NCI-H1417 treated with DMSO at 0.1 percent for 48 hours (cell line): ENCODE measurements at places on chromosomes 5 and 9.
A peak's percentile ranks its signal among the peaks of the same experiment; 100 is the strongest.

DNA sequence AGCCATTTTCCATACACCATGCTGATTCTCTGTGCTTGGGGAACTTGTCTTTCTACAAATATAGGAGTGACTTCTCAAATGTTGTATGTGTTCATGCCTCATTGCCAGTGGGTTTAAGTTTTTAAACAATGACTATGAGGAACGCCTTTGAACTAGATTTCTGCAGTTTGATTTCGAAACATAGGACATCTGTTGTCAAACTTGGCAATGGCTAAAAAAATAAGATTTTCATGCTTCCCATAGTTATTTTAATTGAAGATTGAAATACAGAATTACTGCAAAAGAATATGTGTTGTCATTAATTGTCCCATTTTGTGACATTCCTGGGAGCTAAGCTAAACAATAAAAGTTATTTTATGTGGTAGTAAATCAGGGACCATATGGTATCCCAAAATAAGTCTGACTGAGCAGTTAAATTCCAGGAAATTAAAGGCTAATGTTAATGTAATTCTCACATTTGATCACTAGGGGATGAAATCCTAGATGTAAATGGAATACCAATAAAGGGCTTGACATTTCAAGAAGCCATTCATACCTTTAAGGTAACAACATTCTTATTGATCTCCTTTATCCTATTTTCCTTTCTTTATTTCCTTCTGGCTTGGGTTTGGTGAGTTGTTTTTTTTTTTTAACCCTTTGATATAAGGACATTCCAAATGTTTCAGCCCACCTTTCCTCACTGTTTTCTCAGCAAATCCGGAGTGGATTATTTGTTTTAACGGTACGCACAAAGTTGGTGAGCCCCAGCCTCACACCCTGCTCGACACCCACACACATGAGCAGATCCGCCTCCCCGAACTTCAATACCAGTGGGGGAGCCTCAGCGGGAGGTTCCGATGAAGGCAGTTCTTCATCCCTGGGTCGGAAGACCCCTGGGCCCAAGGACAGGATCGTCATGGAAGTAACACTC lies 116.7 kb downstream of the GOLPH3 start:
- no peak for DNase-seq

DNA sequence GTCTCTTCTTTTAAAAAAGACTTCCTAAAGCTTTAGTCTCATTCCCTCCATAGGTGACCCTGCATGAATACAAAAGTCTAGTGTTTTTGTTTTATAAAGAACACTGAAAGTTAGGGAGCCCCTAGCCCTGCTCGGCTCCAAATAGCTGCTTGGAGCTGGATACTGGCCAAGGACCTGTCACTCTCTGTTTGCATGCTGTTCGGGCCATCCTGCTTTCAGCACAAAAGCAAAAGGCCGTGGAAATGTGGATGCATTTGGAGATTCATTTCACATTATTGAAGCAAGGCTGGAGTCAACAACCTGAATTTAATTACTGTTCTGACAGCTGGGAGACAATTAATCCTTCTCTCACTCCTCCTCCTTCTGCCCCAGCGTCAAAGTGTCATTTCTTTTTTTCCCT lies 151.7 kb upstream of the NMUR2 start:
- DNase-seq: no peak

DNA sequence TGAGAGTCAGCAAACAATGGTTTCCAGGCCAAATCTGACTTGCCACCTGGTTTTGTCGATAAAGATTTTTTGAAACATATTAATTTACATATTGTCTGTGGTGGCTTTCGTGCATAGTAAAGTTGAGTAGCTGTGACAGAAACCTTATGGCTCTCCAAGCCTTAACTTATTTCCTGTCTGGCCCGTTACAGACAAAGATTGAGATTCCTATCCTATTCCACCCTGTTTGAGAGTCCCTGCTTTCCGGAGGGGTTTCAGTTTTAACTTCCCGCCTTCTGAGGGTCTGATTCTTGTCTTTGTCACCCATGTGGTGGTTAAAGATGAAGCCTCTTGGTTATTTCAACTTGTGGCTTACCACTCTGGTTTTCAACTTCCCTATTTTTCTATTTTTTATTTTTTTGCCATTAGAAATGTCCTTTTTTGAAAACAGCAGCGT lies 11.4 kb downstream of the OTULIN start:
- no peak for DNase-seq

DNA sequence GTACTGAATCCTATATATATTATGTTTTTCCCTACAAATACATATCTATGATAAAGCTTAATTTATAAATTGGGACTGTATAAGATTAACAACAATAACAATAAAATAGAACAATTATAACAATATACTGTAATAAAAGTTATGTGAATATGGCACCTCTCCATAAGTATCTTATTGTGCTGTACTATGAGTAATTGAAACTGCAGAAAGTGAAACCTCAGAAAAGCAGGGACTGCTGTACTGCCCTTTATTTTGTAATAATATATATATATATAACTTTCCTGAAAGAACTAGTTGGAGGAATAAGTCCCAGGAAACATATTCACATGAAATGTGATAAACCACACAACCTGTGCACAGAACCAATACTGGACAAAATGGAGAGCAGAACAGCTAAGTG lies 77.3 kb downstream of the PAM start:
- no peak for DNase-seq

DNA sequence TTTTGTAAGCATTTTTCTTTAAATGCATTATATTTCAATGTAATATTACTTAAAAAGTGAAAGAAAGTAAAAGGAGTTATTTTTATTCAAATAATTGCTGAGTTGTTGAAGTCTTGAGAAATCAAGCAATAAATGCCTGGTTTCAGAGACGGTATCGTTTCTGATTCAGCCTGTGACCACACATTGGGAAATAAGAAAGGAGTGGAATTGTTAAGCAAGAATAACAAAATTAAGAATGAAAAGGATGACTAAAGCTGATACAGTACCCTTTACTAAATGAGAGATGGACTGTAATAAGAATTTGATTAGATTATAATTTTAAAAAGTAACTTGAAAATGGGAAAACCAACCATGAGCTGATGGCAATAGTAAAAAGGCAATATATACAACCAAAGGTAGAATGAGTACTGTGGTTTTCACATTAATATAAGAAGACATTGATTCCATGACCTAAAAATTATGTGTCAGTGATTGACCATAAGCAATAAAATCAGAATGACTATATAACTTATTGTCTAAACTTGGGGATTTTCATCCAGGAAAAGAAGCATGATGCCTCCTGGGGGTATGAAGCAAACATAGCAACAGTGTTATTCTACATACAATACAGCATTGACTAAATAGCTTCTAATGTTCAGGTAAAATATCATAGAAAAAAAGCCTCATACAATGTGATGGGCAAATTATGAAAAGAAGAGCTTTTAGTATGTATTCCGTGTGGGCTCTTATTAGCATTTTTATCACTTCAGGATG lies 101.9 kb upstream of the PRDM9 start:
- DNase-seq: no peak

DNA sequence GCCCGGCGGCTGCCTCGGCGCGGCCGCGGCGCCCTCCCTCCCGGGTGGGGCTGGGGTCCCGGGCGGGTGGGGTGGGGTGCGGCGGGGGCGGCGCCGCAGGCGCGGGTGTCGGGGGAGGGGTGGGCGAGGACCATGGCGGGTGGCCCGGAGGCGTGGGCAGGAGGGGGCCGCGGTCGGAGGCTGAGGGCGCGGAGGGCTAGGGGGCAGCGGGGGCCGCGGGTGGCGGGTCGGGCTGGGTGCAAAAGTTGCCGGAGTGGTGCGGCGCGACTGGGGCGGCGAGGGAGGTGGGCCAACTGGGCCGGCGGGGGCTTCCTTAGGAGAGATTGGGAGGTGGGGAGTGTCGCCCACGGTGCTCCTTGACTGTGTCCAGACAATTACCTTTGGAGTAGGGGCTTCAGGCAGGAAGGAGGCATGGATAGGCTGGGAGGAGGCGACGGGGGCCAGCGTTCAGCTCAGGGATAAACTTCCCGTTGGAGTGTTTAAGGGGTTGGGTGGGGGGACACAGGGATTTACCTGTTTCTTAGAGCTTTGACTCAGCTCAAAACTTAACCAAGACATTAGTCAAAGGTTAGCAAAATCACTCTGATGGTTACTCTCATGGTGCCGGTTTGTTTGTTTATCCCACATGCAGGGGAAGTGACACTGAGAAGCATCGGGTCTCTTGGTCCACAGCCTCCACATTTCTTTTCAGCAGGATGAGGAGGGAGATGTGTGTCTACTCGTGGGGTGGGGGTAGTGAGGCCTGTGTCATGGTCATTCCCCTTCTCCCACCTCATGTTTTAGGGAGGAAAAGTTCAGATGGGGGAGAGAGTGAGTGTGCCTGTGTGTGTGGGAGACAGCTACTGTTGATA lies 859 bp downstream of the CSNK1G3 start:
- no peak for DNase-seq

- no peak for DNase-seq
Observed at GRCh38 chr9:70092190-70092589, 48.5 kb downstream of the MAMDC2 start.

DNA sequence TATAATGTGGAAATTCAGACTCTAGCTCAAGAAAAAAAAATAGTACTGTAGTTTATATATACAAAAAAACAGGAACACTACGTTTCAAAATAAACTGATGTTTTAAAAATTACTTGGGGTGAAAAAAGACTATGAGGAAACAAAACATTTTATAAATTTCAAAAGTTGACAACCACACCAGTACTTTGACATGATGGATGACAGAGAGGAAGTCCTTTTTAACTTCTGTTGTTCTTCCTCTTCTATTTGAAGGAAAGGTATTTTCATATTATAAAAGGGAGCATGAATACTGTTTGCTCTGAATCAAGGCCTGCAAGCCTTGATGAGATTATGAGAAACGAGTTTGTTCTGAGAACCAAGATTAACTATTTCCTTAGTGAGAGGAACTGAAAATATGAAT lies 456.9 kb downstream of the TAF11L14 start:
- DNase-seq: no peak

- no peak for DNase-seq
Observed at GRCh38 chr9:103037508-103038477, 42.7 kb downstream of the CYLC2 start.

GRCh38 chr9:93962561-93963440 lies 7.6 kb upstream of the BARX1 start:
- DNase-seq: peak; percentile 64

DNA sequence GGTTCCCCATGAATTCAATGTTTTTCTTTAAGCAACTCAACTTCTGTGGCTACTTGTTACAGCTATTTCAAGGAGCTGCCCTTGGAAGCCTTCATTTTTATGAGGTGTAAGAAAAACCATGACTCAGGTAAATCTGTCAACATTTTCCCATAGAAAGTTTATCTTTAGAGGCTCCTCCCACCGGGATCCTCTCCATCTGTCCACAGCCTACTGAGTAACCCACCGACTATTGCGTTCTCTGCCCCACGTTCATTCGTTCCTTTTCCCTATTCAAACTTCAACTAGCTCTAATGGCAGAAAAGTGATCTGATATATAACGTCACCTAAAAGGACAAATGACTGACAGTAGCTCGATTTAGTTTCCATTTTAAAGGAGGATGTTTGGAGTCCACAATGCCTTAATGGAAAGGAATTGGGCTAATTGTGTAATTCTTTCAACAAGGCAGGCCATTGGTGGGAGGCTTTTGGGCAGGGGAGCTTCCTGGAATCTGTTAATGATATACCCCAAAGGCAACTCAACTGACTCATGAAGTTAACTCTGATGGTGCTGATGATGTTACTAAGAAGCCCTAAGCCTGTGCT lies 29.3 kb upstream of the NR3C1 start:
- no peak for DNase-seq

- no peak for DNase-seq
Observed at GRCh38 chr5:84589926-84590325, 205.2 kb upstream of the EDIL3 start.

- DNase-seq: no peak
Observed at GRCh38 chr9:136117916-136118319, 757 bp downstream of the TMEM250 start.
